Fibroblast of the conjunctiva (primary cell): ENCODE measurements at places on chromosomes 1 and 21.

GRCh38 chr1:115706587-115707425, 61.7 kb downstream of the CASQ2 start:
- peak; percentile 47 for DNase-seq

GRCh38 chr1:220207411-220207810, 64.8 kb downstream of the RAB3GAP2 start:
- DNase-seq = no peak

- no peak for DNase-seq
These were observed 125.4 kb downstream of the KCNJ6 start for GRCh38 chr21:37790905-37791304.

DNA sequence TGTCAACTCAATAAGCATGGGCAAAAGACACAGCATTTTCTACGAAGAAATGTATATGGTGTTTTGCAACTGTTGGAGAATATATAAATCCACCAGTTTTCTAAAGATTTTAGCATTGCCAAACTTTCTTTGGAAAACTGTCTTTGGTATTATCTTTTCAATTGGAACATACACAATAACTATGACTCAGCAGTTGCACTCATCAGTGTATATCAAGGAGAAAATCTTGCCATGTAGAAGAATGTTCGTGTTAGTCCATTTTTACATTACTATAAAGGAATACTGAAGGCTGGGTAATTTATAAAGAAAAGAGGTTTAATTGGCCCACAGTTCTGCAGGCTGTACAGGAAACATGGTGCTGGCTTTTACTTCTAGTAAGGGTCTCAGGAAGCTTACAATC, 41.1 kb downstream of the PRKAA2 start:
- peak; percentile 5 for DNase-seq

DNA sequence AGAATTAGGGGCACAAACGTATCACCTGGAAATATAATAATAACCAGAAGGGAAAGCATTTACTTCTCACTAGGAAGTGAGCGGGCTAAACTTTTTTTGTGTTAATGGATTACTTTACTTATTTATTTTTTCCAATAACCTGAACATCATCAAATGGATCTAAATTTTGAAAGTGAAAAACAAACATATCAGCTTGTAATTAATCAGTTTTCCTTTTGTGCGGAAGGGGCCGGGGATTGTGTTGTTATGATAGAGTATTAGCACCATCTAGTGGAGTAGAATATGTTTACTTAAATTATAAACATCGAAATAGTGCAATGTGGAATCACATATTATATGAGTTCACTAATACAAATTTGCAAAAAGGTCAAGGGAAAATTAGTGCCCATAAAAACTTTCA, 9.0 kb downstream of the CFH start:
- DNase-seq = peak; percentile 8

- DNase-seq = no peak
These were observed 248.0 kb downstream of the S1PR1 start for GRCh38 chr1:101484689-101485338.

GRCh38 chr1:199736646-199737045, 290.9 kb upstream of the NR5A2 start:
- DNase-seq = no peak

GRCh38 chr1:71634159-71634558, 553.3 kb upstream of the ZRANB2 start:
- no peak for DNase-seq

GRCh38 chr21:32073593-32073992, 200.8 kb downstream of the HUNK start:
- DNase-seq = no peak

- DNase-seq = no peak
These were observed 299 bp upstream of the PROX1 start for GRCh38 chr1:213987422-213987926.

DNA sequence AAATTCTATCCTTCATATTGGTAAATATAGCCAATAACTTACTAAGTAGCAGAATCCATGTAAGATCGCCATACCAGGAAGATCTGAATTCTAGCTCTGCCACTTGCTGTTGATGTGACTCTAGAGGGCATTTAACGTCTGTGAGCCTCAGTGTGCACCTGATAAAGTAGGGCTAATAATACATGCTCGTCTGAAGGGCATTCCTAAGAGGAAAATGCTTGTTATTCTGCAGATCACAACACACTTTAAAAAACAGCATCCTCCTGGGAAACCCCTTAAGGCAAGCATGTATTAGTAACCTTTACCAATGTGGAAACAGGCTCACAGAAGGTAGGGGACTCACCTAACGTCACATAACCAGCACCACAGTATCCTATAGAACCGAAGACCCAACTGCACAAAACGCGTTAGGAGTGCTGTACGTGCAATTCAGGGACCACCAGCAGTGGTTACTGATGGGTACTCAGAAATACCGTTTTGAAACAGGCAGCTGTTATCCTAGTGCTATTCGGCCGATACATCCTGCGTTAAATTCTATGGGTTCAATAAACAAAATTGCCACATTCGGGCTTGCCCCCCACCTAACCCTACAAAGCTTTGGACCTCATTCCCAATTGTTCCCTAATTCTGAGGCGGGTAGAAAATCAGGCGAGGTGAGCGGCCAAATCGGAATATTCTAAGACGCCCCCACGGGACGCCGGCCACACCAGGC, 758 bp downstream of the DEPDC1 start:
- DNase-seq = no peak

- no peak for DNase-seq
These were observed 83.3 kb downstream of the OLFML3 start for GRCh38 chr1:114062477-114063099.

- DNase-seq = no peak
These were observed 2.4 kb downstream of the LIN28A start for GRCh38 chr1:26413031-26413430.

DNA sequence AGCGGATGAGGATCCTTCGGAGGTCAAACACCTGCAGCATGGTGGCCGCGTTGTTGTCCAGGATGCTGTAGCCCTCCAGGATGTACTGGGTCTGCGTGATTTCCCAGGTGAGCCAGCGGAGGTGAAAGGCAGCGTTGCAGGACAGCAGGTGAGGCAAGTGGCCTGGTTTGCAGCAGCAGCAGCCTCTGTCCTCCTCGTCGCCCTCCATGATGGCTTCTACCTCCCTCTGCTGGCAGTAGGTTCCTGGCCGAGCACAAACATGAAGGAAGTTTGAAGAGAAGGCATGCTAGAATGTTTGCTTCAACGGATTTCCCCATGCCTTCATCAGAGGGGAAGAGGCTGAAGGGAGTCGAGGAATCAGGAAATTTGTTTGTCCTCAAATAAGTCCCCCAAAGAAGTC, 74.7 kb downstream of the NTPCR start:
- DNase-seq = no peak

- DNase-seq = no peak
These were observed 404 bp upstream of the CPLANE2 start for GRCh38 chr1:16237343-16237830.

DNA sequence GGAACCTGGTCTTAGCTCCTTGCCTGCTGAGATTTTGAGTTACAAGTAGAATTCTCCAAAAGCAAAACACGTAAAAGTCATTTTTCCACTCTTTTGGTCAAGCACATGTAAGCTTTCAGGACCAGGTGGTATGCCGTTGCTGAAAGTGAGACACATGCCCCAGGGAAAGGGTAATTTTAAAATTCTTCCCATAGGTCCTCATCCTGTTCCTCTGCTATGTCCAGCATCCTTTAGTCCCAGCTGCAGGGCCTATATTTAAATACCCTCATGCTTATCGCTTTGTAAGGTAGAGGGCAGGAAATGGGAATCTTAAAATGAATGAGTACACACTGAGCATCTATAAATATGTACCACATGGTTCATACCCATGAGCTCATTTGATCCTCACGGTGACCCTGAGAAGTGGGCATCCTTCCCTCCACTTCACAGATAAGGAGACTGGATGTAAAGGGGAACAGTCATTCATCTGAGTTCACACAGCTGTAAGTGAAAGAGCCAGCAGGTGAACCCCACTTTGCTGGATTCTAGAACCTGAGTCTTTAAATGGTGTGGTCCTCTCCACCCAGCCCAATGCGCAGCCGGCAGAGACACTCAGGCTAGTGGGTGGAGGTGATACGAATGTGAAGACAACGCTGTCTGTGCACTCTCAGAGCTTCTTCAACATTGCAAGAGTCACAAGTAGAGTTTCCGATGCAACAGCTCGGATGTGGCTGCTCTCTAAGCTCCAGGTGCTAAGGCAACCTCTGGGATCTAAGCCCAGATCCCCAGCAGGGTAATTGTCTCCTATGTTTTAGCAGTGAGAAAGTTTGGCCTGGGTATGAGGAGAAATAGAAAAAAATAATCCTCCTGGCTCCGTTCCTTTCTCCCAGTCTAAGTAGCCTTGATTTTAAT, 163.5 kb downstream of the PLXNA2 start:
- DNase-seq = no peak
